ENCODE measurements at places on chromosomes 6 and 20.

- DNase-seq = no peak
These were observed 6.6 kb upstream of the C20orf202 start for GRCh38 chr20:1196634-1197033.

- DNase-seq = no peak
These were observed 845.9 kb downstream of the EYS start for GRCh38 chr6:64861039-64861651.

DNA sequence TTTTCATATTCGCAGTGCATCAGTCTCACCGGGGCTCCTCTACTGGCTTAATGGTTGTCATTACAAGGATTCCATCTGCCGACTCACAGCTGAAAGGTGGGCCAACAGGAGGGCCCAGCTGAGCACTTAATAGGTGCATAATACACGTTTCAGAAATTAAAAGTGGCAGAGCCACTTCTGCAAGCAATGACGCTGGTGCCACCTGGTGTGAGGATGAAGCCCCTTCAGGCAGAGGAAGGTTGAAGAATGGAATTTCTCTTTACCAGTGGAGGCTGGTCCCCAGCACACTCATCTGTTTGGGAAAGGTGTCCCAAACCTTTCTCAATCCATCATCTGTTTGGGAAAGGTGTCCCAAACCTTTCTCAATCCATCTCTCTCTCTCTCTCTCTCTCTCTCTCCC is 8.2 kb upstream of the STMND1 start:
- DNase-seq = no peak

DNA sequence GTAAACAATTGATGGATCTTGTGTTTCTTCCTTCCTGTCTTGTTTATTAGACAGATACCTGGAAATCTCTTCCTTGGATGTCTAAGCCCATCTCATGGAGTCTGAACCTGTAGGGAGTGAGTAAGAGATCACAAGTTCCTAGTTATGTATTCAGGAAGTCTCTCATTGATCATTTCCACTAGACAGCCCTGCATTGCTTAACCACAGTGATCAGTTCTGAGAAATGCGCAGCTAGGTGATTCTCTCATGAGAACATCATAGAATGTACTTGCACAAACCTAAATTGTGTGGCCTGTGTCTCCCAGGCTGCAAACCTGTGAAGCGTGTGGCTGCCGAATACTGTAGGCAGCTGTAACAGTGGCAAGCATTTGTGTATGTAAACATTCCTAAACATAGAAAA is 39.1 kb downstream of the FAM120B start:
- no peak for DNase-seq

DNA sequence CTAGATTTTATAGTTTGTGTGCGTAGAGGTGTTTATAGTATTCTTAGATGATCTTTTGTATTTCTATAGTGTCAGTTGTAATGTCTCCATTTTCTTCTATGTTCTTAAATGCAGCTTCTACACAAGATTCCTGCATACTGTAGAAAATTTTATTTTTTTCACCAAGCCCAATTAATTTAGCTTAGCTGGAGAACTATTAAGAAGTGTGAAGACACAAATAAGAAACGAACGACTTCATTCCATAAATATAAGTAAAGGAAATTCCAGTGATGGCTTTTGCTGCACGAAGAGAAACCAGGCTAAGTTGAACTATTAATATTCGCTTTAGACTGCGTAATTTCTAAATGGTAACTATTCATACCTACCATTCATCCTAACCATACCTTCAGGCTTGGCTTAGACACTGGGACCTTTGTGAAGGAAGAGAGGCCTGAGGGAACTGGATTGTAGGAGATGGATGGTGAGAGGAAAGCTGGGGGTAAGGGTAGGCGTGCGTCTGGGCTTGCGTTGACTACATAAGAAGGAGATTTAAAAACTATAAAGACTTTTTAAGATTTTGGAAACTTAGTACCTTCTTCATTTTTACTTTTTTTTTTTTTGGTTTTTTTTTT is 15.9 kb downstream of the HLA-DOA start:
- DNase-seq = no peak

DNA sequence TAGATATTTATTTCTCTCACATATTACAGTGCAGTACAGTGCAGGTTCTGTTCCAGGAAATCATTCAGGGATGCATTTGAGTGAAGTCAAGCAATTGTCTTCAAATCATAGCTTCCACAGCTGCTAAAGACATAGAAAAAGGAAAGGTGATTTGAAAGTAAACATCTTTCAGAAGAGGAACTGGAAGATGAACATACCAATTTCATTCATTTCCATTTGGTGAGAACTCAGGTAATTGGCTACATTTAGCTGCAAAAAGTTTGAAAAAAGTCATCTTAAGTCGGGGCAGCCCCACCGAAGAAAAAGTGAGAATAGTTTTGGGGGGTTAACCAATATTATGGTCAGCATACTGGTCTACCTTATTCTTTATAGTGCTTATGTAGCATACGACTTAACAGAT is 61.4 kb upstream of the IL20RA start:
- no peak for DNase-seq

- no peak for DNase-seq
These were observed 14.8 kb upstream of the BTN3A2 start for GRCh38 chr6:26349964-26350857.

DNA sequence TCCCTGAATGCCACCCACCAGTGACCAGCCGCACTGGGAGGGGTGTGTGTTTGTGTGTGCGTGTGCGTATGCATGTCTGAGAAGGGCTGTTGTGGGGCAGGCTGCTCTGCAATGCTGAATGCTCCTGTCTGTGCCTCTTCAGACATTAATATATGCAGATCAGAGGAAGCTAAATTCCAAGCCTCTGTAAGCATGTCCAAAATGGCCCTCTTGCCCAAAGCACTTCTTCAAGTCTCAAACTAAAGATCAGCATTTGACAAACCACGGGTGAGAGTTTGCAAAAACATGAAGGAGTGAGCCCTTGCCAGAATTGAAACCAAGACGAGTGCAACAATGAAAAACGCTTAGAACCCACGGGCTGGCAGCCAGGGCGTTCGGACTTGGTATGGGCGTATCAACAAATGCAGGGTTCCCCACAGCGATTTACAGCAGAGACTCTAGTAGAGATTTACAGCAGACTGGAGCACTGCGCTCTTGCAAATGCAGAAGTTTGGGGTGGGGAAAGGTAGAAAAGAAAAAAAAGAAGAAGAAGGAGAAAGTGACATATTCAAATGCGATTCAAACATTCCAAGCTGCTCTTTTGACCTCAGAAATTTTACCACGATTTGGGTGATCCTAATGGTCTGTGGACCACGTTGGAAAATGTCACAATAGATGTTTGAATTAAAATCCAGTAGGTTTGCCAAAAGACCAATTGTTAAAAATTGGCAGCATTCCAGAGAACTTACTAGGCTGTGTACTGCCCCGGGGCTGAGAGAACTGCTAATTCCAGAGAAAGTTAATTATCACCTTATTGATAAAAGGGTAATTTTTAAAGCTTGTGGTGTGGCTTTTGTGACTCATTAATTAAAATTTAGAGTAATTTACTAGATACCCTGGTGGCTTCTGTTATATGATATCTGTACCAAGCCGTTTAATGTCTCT is 3.5 kb downstream of the SCML4 start:
- no peak for DNase-seq

DNA sequence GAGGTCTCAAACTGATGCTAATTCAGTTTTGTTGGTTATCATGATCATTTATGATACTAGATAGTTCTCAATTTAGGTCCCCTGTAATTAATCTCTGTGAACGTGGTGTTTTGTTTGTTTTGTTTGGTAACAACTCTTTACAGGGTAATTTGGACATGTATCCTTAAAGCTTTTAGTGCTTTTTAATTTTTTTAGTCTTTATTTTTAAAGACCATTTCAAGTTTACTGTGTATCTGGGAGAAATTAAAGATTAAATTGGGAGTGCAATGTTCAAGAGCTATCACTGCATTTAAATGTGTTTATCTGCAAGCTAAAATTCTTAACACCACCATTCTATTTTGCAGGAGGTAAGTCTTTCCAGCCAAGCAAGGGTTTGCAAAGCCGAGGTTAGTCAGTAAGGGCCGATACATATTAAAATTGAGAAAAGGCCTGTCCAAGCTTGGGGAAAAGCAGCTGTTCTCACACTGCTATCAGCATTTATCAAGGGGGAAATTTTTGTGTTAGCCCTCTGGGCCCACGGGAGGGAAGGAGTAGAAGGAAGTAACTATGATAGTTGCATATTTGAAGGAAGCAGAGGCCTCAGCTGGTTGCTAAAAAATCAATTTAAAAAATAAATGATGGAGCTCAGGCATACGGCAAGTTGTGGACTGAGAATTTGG is 59.3 kb upstream of the ZNF217 start:
- DNase-seq = no peak

GRCh38 chr6:30656513-30656912 is 9.6 kb downstream of the C6orf136 start:
- no peak for DNase-seq

GRCh38 chr20:45347936-45348778 is at the start of gene SDC4:
Gene SDC4, minus strand, starts transcription at chr20:45348424. Its CDS starts 40 bp downstream, at chr20:45348384.
- peak; percentile 51 for DNase-seq

DNA sequence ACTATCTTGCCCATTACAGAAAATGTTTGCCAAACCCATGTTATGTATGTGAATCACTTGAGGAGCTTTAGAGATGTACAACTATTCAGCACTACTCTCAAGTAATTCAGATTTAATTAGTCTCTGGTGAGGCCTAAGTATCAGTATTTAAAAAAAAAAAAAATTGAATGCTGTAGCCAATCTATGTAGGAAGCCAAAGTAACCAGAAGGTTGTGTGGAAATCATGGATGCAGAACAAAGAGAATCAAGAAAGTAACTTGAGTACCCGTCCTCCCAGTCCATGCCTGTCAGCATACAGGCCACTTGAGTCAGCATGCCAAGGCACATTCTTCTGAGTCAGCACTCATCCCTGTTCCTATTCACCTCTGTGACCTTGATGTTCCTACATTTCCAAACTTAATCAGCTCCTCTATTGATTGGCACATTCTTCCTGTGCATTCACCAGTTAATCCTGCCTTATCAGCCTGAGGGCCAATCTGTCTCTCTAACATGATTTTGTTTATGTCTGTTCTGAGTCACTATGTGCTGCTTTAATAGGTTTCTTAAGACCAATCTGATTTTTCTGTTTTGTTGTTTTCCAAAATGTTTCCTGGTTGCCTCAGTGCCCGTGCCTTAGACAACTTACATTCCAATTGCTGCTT is 165.6 kb downstream of the KCNQ5 start:
- no peak for DNase-seq

- no peak for DNase-seq
These were observed 96.7 kb upstream of the BMP5 start for GRCh38 chr6:55972091-55972490.

DNA sequence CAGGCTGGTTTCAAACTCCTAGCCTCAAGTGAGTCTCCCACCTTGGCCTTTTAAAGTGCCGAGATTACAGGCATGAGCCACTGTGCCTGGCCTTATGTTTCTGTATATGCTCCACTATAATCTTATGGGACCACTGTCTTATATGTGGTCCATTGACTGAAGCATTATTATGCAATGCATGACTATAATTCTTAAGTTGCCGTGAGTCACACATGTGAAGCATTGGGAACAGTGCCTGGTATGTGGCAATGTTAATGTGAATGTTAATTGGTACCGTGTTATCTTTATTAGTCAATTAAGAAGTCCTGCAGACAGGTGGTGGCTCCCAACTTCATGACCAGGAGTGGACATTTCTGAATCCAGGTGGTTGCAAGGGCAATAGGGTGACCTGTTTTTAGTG is 14.7 kb upstream of the ASXL1 start:
- DNase-seq = no peak

DNA sequence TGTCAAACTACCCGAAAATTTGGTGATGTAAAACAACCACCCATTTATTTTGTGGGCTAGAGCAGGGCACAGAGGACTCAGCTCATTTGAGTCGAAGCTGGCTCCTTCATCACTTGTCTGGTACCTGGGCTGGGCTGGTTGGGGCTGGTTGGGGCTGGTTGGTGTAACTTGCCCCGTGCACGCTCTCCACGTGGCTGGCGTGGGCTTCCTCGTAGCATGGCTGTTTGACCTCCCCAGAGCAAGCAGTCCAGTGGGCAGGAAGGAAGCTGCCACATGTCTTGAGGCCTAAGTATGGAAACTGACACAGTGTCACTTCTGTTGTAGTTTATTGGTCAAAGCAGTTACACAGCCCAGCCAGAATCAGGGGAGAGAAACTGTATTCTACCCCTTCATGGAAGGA is 27.1 kb downstream of the BCAS4 start:
- no peak for DNase-seq

DNA sequence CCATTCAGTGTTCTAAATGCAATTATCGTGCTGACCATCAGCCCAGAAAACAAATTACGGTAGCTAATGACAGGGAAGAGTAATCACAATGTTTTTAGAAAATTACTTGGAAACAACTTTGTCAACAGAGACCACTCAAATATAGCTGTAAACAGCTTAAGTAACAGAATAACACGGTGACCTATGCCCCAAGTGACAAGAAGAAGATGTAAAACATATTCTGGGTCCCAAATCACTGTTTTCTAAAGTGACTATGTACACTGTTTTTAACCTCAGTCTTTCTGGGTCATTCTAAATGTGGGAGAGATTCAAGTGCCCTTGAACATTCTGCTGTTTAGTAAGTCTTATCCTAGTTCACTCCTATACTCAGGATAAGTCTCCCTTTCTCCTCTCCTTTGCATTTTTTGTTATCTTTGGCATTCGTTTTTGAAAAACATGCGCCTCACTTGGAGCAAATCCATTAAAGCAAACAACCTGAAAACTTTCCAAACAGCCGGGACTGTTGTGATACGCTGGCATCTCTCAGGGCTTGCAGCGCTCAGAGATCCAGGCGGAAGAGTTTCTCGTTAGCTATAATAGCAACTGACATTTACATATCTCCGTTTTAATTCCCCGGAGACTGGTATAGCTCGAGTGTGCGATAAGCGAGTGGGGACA is 114.5 kb upstream of the SOX4 start:
- no peak for DNase-seq

DNA sequence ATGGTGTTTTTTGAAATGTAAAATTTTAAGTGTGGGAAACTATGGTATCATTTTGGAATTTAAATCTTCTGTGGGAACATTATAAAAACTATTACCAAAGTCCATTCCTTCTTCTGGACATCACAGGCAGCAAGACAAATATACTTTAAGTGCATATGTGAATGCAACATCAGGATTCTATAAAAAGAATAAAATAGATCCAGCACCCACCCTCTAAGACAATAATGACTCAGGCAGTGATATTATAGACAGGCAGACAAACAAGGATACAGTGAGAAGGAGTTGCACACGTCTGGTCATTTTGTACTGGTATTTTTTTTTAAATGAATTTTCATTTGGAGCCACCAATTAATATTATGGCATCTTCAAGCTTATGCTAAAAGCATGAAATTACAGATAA is 21.1 kb upstream of the NEDD9 start:
- no peak for DNase-seq

GRCh38 chr20:62031462-62032092 is 34.1 kb downstream of the TAF4 start:
- no peak for DNase-seq

GRCh38 chr6:5486214-5486613 is 224.9 kb downstream of the FARS2 start:
- no peak for DNase-seq

- DNase-seq = no peak
These were observed 19.6 kb upstream of the PKHD1 start for GRCh38 chr6:52106994-52107393.

DNA sequence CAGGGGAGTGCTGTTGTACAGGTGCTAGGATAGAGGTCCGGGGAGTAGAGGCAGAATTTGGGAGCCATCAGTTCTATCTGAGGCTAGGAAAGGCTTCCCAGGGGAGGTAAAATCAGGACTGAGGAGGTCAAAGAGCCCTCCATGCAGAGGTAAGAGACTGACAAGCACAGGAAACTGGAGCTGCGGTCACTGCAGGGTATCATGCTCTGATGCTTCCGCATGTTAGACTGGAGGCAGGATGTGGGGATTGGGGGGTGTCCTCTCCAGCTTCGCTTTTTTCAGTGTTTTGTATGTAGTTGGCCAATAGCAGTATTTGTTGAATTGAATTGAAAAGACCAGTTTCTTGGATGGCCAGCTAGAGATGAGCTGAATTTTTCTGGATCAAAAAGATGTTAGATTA is 87.8 kb downstream of the SLC22A3 start:
- no peak for DNase-seq
